SJSA1 (cell line): ENCODE measurements at places on chromosomes 1 and 21. TPM values are rescaled to one million over a fixed set of nuclear protein-coding genes. Genes with fewer than 3 reads are reported as not detected.

The SPAG17 gene
- 0.09 TPM in 1 of 2 replicates, not detected in the other for total RNA-seq

DNA sequence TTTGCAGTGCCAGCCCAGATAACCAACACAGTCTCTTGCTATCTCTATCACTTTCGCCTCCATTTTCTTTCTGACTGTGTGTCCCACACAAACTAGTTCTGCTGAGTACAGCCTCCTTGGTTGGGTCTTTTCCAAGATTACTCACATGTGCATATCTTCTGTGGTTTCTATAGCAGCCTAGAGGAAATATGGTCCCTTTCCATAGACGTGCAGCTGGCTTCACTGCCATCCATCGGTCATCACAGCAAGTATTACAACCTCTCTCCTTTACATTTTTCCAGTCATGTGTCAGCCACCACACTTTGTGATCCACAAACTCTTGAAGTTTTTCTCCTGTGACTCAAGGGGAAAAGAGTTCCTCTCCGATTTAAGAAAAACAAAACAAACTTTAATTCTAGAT is 893.4 kb upstream of the ADGRL4 start:
- no peak overlapping the region for H3K27ac ChIP-seq
- H3K36me3 ChIP-seq = no peaks in the 10 kb centered on the region
- no peak for DNase-seq
- no peak overlapping the region for H3K4me3 ChIP-seq
- H3K27me3 ChIP-seq = no peaks in the 10 kb centered on the region

The AVPR1B gene
- total RNA-seq = not detected in 2 replicates

The ORC1 gene
- 21.9 and 23.9 TPM in 2 replicates for total RNA-seq

- H3K4me3 ChIP-seq = no peak overlapping the region
- no peaks in the 10 kb centered on the region for H3K27me3 ChIP-seq
- no peaks in the 10 kb centered on the region for H3K36me3 ChIP-seq
- no peak overlapping the region for H3K27ac ChIP-seq
Measured at GRCh38 chr21:14527696-14528652, 18.1 kb downstream of the SAMSN1 start.

The TMEM269 gene
- not detected in 2 replicates for total RNA-seq

The FCGR2B gene
- total RNA-seq = not detected in 2 replicates

The RBP7 gene
- total RNA-seq = 0.38 and 8.1 TPM in 2 replicates

DNA sequence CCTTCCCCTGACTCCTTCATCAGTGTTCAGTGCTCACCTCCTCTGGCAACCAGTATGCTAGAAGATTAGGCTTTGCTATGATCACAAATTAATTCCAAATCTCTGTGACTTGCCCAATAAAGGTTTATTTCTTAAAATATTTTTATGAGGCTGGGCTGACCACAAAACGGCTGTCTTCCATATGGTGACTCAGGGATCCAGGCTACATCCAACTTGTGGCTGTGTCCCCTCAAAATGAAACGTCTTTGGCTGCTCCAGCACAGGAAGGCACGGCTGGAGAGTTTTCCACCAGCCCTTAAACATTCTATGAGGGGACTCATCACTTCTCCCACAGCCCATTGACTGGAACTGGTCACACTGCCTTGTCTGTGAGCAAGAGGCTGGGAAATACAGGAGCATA is 131.5 kb downstream of the HUNK start:
- peaks cover 20% of the 10 kb centered on the region for H3K36me3 ChIP-seq
- H3K4me1 ChIP-seq = peaks cover 17% of the 10 kb centered on the region
- no peaks in the 10 kb centered on the region for H3K27me3 ChIP-seq
- no peak overlapping the region for H3K27ac ChIP-seq
- no peak overlapping the region for H3K4me3 ChIP-seq

GRCh38 chr1:22328331-22329147 is 123.1 kb upstream of the ZBTB40 start:
- no peaks in the 10 kb centered on the region for H3K27me3 ChIP-seq
- no peaks in the 10 kb centered on the region for H3K4me1 ChIP-seq
- H3K36me3 ChIP-seq = no peaks in the 10 kb centered on the region
- no peak overlapping the region for H3K4me3 ChIP-seq

The GABRD gene
- total RNA-seq = not detected in 2 replicates

The MPL gene
- not detected in 2 replicates for total RNA-seq

The EFNA1 gene
- 0.89 and 0.91 TPM in 2 replicates for total RNA-seq

DNA sequence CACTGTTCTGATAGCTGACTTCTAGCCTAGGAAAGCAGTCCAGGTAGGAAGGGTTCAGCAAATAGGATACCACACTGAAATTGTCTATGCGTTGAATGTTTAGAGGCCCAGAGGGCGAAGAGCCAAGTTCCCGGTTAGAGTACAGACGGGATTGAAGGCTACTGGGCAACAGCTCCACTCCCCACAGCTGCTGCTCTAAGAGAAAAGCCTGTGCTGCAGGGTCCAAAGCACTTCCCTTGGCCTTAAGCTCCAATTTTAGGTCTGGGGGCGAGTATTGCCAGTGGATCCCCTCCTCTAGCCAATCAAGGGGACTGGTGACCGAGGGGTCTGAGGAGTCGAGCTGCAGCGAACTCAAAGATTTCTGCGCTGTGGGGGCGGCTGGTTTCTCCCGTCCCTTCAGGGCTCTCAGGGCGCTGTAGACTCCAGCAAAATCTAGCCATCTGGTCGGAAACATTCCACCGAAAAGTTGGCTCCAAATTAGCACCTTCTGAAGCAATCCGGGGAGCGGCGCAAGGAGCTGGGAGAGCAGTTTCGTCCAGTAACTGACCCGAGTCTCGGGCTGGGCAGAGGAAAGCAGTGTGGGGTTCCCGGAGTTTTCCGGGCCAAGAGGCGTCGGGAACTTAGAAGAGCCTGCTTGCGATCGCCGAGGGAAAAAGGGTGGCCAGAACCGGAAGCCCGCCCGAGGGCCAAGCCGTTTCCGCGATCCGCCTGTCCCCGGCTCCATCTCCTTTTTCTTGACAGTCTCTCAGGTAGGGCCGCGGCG is 748 bp downstream of the PPP1R15B start:
- H3K27ac ChIP-seq = peak overlapping the region; percentile 90
- no peaks in the 10 kb centered on the region for H3K27me3 ChIP-seq
- H3K4me3 ChIP-seq = peak overlapping the region; percentile 89
- peaks cover 51% of the 10 kb centered on the region for H3K36me3 ChIP-seq
- DNase-seq = peak; percentile 46

- H3K27ac ChIP-seq = no peak overlapping the region
- H3K27me3 ChIP-seq = no peaks in the 10 kb centered on the region
- peaks cover 42% of the 10 kb centered on the region for H3K36me3 ChIP-seq
- DNase-seq = no peak
- peaks cover 8% of the 10 kb centered on the region for H3K4me1 ChIP-seq
Measured at GRCh38 chr21:43737158-43737950, 18.4 kb downstream of the PDXK start.

The ZNF436 gene
- 13.7 and 20.2 TPM in 2 replicates for total RNA-seq

The BMP8B gene
- 0.08 TPM in 1 of 2 replicates, not detected in the other for total RNA-seq

DNA sequence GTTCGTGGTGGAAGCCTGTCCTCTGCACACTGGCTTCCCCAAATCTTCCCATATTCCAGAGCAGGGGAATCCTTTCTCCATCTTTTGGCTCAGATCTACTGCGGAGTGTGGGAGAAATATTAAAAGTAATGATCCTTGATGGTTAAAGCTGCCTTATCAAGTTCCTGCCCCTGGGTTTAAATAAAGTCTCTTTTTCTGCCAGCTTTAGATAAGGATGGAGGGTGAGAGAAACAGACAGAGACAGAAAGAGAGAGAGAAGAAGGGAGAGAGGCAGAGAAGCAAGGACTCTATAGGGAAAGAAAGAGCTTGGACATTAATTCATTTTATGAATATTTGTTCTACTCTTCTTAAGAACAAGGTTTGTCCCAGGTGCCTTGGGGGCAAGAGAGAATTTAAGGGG is 98.0 kb downstream of the KCNJ15 start:
- no peaks in the 10 kb centered on the region for H3K27me3 ChIP-seq
- H3K36me3 ChIP-seq = no peaks in the 10 kb centered on the region
- no peak for DNase-seq
- H3K27ac ChIP-seq = no peak overlapping the region
- H3K4me3 ChIP-seq = no peak overlapping the region

GRCh38 chr1:160432371-160432786 is 32.0 kb downstream of the VANGL2 start:
- H3K27ac ChIP-seq = no peak overlapping the region
- no peaks in the 10 kb centered on the region for H3K27me3 ChIP-seq
- peaks cover 30% of the 10 kb centered on the region for H3K4me1 ChIP-seq
- no peak for DNase-seq
- 0 out of 2 replicates have a peak, but pooled peaks cover 6% of the 10 kb centered on the region for H3K36me3 ChIP-seq
- no peak overlapping the region for H3K4me3 ChIP-seq

DNA sequence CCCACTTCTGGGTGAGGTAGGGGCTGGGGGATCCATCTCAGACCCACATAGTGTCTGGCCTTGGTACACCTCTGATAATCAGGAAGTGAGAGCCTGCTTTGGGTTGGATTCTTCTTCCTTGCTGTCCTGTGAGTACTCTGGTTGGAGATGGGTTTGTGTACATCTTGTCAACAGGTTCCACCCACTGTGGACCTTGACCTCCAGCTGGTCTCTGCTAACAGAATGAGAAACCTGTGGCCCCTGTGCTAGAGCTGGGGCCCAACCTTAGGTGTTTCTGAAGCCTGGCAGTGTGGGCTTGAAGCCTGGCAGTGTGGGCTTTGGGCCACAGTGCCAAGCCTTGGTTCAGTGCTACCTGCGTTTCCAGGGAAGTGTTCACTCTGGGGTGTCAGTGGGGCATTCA is 2.6 kb downstream of the ZBTB48 start:
- DNase-seq = no peak
- H3K27me3 ChIP-seq = no peaks in the 10 kb centered on the region
- no peak overlapping the region for H3K27ac ChIP-seq
- H3K36me3 ChIP-seq = peaks cover 22% of the 10 kb centered on the region
- H3K4me3 ChIP-seq = no peak overlapping the region
- peaks cover 22% of the 10 kb centered on the region for H3K4me1 ChIP-seq

DNA sequence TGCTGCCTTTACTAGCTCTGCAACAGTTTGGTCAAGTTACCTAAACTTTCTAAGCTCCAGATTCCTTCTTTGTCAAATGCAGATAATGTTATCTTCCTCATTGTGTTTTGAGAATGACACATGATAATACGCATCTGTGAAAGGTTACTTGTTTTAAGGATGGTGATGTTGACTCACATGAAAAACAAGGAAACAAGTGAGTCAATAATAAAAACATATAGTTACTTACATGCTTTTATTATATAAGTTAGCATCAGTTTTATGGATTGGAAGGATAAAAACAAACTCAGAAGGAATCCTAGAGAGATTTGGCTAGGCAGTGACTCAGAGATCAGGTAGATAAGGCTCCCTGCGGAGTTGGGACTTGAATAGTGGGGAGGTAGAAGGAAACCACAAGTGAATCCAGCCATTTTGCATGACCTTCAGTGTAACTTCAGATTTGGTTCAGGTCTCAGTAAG is 144.6 kb downstream of the LMO4 start:
- no peaks in the 10 kb centered on the region for H3K4me1 ChIP-seq
- no peaks in the 10 kb centered on the region for H3K36me3 ChIP-seq
- H3K27ac ChIP-seq = no peak overlapping the region
- H3K4me3 ChIP-seq = no peak overlapping the region
